Naive thymus-derived CD8-positive, alpha-beta T cell (primary cell): ENCODE measurements at places on chromosomes 7 and 10.
A peak's percentile ranks its signal among the peaks of the same experiment; 100 is the strongest.

- H3K4me3 ChIP-seq: peak overlapping the region; percentile 98
- H3K4me1 ChIP-seq: peaks cover 13% of the 10 kb centered on the region
- H3K27me3 ChIP-seq: no peaks in the 10 kb centered on the region
- peaks cover 26% of the 10 kb centered on the region for H3K36me3 ChIP-seq
- peak overlapping the region; percentile 97 for H3K27ac ChIP-seq
Observed at GRCh38 chr10:63265222-63265617, 132.1 kb downstream of the NRBF2 start.

DNA sequence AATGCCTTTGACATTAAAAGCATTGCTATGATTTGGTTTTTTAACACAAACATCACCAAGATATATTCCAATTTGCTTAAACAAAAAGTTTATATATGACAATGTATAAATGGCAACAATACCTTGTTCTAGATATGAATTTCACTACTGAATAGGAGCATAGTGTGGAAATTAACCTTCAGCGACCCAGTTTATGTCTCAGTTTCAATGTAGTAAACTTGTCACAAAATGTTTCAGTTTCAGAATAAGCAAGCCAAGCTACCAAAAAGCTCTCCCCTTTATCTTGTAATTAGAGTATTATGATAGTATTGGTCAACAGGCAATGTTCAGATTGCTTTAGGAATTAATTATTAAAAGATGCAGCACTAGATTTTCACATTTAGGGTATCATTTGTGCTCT is 99.6 kb upstream of the PCDH15 start:
- no peak overlapping the region for H3K4me3 ChIP-seq
- H3K4me1 ChIP-seq: no peaks in the 10 kb centered on the region
- DNase-seq: no peak
- no peak overlapping the region for H3K27ac ChIP-seq
- H3K36me3 ChIP-seq: no peaks in the 10 kb centered on the region

GRCh38 chr7:151736403-151736909 is 140.5 kb downstream of the PRKAG2 start:
- H3K4me3 ChIP-seq: no peak overlapping the region
- DNase-seq: no peak
- H3K36me3 ChIP-seq: peaks cover 4% of the 10 kb centered on the region
- no peaks in the 10 kb centered on the region for H3K27me3 ChIP-seq
- peaks cover 3% of the 10 kb centered on the region for H3K4me1 ChIP-seq
- H3K27ac ChIP-seq: no peak overlapping the region

DNA sequence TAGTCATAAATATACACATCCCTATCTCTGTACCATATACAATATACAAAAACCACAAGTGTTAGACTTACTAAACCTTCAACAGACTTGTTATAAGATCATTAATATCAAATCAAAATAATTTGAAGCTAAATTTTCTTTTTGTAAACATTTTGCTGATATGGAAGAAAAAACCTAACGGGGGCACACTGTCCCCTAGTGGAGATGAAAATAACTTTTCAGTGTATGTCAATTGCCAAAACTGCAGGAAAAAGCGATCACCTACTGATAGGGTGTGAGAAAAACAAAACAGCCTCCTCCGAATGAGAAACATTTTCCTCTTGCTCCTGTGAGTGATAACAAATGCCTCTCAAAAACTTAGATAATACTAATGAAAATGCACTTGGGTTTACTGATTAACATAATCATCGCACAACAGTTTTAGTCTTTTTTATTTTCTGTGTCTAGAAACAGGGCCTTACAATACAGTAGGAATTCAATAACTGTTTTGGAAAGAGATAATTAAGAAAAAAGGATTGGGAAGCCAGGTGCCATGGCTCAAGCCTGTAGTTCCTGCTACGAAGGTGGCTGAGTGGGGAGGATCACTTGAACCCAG is 322.7 kb downstream of the CRPPA start:
- no peak for DNase-seq
- no peaks in the 10 kb centered on the region for H3K36me3 ChIP-seq
- H3K27me3 ChIP-seq: no peaks in the 10 kb centered on the region
- no peaks in the 10 kb centered on the region for H3K4me1 ChIP-seq

DNA sequence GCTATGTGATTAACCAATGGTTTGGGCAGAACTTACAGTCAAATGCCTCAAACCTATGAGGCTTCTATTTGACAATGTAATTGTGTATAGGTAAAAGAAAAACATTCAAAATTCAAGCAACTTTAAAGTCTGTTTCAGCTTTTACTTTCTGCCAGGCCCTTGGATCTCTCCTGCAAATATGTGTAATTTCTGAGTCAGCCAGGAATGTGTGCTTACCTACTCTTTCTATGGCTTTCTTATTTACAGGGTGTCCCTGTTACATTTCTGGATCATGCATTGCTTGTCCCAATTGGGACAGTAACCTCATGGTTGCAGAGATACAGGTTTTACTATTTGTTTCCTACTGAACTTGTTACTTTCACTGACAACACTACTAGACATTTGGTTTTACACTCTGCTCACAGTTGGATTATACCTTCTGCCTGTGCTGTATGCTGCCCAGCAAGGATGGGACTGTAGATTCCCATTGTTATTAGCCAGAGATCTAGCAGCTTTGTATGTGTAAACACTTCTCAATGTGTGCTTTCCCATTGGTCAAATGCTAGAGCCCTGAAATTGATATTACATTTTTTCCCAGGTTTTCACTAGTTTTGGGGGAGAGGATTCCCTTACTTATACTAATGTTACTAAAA is 355.3 kb downstream of the ARL4A start:
- no peaks in the 10 kb centered on the region for H3K36me3 ChIP-seq
- H3K27ac ChIP-seq: no peak overlapping the region
- DNase-seq: no peak
- H3K27me3 ChIP-seq: peaks cover 8% of the 10 kb centered on the region
- no peaks in the 10 kb centered on the region for H3K4me1 ChIP-seq
- no peak overlapping the region for H3K4me3 ChIP-seq

- no peak overlapping the region for H3K27ac ChIP-seq
- no peak overlapping the region for H3K4me3 ChIP-seq
- H3K4me1 ChIP-seq: peaks cover 2% of the 10 kb centered on the region
- peaks cover 11% of the 10 kb centered on the region for H3K27me3 ChIP-seq
Observed at GRCh38 chr10:117699436-117700075, 157.0 kb downstream of the EMX2 start.

GRCh38 chr10:23371073-23371472 is 26.5 kb upstream of the C10orf67 start:
- H3K4me1 ChIP-seq: peaks cover 20% of the 10 kb centered on the region
- no peak overlapping the region for H3K4me3 ChIP-seq
- H3K27ac ChIP-seq: no peak overlapping the region
- no peak for DNase-seq

DNA sequence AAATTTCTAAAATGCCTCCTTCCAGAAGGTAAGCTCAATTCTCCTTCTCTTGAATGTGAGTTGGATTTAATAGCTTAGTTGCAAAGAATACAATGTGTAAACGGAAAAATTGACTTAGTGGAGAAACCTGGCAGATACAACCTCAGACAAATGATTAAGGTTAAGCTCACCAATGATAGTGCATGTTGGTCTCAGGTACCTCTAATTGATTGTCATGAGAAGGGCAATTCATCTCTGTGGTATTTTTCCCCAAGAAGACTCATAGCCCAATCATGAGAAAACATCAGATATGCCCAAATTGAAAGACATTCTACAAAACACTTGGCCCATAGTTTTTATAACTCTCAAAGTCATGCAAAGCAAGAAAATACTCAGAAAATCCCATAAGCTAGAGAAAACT is 36.2 kb upstream of the TMEM106B start:
- H3K4me1 ChIP-seq: peaks cover 3% of the 10 kb centered on the region
- H3K4me3 ChIP-seq: no peak overlapping the region
- H3K36me3 ChIP-seq: peaks cover 14% of the 10 kb centered on the region
- no peaks in the 10 kb centered on the region for H3K27me3 ChIP-seq
- no peak overlapping the region for H3K27ac ChIP-seq

DNA sequence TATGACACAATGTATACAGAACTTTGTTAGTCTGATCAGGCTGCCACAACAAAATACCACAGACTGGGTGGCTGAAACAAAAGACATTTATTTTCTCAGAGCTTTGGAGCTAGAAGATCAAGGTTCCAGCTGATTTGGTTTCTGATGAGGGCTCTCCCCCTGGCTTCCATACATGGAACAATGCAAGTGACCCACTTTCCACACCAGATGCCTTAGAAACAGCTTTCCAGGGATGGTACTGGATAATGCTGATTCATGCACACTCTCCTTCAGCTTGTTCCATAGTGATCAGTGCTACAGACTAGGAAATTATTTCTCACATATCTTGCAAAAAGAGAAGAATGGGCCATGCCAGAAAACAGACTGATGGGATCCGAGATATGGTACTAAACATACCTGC is 1274.9 kb upstream of the SORCS1 start:
- no peak for DNase-seq
- H3K4me1 ChIP-seq: no peaks in the 10 kb centered on the region
- no peaks in the 10 kb centered on the region for H3K27me3 ChIP-seq
- no peaks in the 10 kb centered on the region for H3K36me3 ChIP-seq

DNA sequence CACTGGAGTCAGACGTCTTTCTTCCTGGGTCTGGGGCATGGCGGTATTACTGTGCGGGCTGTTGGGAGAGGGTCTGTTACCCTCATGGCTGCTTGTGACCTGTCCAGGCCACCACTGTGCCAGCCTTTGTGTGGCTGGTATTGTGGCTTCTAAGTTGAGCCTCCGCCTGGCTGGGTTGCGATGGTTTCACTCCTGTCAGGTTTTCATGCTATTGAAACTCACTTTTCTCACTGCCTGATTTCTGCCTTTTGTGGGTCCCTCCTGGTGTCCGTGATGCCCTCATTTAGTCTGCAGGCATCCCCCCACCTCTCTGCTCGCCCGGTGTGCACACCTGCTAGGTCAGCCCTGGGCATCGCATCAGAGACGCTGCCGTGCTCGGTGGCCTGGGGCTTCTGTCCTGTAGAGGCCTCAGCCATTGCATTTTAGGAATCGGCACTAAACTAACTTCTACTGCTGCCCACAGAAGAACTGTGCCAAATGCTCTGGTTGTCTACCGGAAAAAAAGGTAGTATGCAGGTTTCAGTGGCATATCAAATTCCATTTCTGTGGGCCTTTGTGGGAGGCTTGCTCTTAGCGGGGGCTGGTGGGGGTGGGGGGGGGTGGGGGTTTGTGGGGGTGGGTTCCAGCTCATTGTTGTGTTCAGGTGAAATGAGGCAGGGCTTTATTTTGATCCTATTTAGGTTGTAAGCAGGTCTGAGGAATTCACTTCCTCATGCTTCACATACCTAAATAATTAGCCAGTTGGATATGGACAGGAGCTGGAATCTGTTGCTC is 64.3 kb downstream of the MGMT start:
- peaks cover 22% of the 10 kb centered on the region for H3K4me1 ChIP-seq
- H3K27me3 ChIP-seq: no peaks in the 10 kb centered on the region
- no peak overlapping the region for H3K27ac ChIP-seq
- H3K4me3 ChIP-seq: no peak overlapping the region

GRCh38 chr7:129332254-129333035 is 101.8 kb upstream of the STRIP2 start:
- no peaks in the 10 kb centered on the region for H3K36me3 ChIP-seq
- no peaks in the 10 kb centered on the region for H3K27me3 ChIP-seq
- no peak for DNase-seq
- no peaks in the 10 kb centered on the region for H3K4me1 ChIP-seq
- H3K27ac ChIP-seq: no peak overlapping the region
